ENCODE measurements at places on chromosomes 3 and 15.

DNA sequence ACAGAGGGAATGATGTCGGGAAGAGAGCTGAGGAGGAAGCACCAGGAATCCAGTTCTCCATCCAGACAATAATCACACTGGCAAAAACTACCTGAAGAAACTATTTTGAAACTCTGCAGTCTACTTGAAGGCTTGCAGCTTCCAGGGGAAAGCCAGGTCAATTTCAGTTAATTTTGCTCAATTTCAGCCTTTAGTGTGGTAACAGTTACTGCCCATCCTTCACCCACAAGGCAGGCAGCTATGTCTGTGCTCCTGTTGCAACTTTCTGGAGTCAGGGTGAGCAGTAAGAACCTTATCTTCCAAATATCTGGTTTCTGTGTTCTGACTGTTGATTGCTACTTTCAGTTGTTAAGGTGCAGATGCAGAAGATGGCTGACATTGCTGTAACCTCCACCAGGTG, 221.7 kb downstream of the ADAMTS17 start:
- DNase-seq = no peak

- DNase-seq = no peak
These were observed 18.2 kb upstream of the PDIA5 start for GRCh38 chr3:123048480-123049237.

- DNase-seq = no peak
These were observed 44.3 kb downstream of the RAB6B start for GRCh38 chr3:133851266-133851906.

DNA sequence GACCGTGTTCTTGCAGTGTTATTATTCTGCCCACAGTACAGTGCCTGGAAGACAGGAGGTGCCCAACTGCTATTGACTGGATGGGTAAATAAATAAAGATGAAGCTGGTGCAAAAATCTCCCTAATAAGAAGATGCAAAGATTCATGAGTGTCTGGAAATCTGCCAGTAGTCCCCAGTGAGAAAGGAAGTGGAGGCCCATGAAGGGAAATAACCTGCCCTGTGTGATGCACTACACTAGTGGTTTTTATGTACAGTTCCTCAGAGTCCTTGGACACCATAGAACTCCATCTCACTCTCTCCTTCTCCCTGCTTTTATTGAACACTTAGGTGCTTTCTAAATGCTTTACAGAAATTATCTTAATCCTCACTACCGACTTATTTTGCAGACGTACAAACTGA, 8.3 kb upstream of the SUCLG2 start:
- DNase-seq = no peak

- DNase-seq = no peak
These were observed 39.3 kb downstream of the KLHL6 start for GRCh38 chr3:183515968-183516851.

- no peak for DNase-seq
These were observed 183.8 kb upstream of the KCNMB2 start for GRCh38 chr3:178352326-178353005.

DNA sequence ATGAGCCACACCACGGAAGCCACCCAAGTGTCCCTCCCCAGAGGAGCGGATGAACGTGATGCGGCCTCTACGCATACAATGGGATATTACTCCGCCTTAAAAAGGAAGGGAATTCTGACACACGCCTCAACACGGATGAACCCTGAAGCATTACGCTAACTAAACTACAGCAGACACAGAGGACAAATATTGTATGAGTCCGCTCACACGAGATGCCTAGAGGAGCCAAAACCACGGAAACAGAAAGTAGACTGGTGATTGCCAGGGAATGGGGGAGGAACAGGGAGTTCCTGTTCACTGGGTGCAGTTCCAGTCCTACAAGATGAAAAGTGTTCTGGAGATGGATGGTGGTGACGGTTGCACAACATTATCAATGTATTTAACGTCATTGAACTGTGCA, 32.7 kb downstream of the SRGAP3 start:
- DNase-seq = no peak

GRCh38 chr3:132180337-132180791, 136.8 kb upstream of the ACP3 start:
- peak; percentile 1 for DNase-seq

DNA sequence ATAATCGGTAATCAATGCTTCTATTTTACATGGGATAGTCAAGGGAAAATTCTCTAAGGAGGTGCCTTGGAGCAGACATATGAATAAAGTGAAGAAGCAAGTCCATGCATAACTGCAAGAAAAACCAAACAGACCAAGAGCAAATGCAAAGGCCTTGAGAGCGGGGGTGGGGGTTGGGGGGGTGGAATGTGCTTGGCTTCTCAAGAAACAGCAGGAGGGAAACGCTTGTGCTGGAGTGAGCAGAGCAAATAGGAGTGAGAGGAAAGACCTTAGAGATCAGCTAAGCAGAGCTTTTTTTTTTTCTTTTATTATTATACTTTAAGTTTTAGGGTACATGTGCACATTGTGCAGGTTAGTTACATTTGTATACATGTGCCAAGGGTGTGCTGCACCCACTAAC, 260.8 kb downstream of the ARPP21 start:
- no peak for DNase-seq

- no peak for DNase-seq
These were observed 257.6 kb upstream of the TLE3 start for GRCh38 chr15:70355275-70355795.

DNA sequence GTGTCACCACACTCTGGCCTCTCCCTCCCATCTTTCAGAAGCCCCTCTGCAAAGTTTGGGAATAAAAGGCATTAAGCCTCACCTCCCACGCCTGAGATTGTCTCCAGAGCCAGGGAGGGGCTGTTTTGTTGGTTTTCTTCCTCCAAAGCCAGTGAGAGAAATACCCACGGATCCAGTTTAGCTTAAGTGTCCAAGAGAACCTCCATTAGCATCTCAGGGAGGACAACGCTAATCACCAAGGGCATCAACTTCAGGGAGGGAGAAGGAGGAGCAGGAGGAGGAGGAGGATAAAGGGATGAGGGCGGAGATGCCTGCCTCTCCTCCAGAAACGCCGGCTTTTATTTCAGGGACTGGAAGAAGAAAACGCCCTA, 101.6 kb downstream of the SRGAP3 start:
- DNase-seq = no peak

DNA sequence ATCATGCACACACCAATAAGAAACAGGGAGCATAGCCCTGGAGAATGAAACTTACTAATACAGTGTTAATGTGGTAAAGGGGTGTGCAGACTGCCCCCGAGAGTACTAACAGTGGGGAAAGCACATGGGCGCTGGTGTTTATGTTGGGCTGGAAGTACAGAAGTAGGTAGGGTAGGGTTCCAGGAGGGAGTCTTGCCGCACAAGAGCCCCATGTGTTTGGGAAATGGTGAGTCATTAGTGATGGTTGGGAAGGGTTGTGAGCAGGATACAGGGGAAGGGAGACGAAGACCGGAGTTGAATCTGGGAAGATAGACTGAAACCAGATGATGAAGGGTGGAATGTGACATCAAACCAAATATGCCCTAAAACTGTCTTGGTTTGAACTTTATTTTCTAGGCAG, 117.1 kb downstream of the THSD4 start:
- no peak for DNase-seq

- no peak for DNase-seq
These were observed 327.4 kb downstream of the NAALADL2 start for GRCh38 chr3:175186511-175186910.

- DNase-seq = no peak
These were observed 33.4 kb downstream of the FANCD2OS start for GRCh38 chr3:10074666-10075065.

DNA sequence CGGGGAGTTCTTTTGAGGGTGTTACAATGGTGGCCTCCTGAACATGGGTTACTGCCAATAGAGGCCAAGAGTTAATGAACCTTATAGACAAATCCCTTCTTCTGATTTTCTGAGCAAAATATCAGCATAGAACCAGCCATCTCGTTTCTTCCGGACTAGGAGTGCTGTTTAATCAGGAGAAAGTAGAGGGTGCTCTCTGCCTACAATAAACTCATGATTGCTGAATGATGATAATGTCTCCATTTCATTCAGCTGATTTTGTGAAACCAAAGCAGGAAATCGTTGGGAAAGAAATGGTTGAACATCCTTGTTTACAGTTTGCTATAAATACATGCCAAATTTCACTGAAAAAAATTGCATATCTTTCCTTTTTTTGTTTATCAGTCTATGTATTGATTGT, 142.8 kb upstream of the PLSCR5 start:
- no peak for DNase-seq

DNA sequence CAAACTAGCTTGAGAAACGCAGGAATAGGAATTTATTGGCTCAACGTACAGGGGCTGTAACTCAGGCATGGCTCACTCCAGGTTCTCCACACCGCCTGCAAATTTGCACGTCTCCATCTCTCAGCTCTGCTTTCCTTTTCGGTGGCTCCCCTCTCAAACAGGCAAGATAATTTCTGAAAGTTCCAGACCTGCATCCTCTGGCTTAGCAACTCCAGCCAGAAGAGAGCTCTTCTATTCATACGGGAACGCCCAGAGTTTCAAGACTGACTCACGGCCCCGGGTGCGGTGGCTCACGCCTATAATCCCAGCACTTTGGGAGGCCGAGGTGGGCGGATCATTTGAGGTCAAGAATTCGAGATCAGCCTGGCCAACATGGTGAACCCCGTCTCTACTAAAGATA, 139.7 kb upstream of the BNIP2 start:
- no peak for DNase-seq

DNA sequence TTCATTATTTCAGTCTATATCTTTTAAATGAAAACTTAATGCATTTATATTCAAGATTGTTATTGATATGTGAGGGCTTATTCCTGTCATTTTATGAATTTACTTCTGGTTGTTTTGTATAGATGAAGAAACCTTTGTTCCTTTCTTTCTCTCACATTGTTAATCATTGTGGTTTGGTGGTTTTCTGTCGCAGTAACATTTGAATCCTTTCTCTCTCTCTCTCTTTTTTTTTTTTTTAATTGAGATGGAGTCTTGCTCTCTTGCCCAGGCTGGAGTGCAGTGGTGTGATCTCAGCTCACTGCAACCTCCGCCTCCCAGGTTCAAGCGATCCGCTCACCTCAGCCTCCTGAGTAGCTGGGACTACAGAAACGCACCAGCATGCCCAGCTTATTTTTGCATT, 22.1 kb downstream of the AGBL1 start:
- DNase-seq = no peak

DNA sequence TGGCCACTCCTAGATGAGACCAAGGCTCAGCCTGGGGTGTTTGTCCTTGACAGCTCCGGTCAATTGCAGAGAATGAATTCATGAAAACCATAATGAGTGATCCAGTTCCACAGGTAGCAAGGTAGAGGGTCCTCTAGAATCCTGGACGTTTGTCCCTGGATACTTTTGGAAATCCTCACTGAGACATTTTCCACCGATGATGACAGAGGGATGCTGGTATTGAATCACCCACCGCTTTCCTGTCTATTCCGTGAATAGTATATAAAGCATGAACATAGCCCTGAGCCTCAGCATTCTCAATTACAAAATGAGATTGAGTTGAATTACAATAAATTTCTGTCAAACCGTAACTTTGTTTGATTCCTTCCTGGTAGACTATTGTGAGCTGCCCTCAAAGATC, 5.7 kb upstream of the DCUN1D1 start:
- no peak for DNase-seq

GRCh38 chr3:65963787-65964677, 74.7 kb downstream of the MAGI1 start:
- no peak for DNase-seq

DNA sequence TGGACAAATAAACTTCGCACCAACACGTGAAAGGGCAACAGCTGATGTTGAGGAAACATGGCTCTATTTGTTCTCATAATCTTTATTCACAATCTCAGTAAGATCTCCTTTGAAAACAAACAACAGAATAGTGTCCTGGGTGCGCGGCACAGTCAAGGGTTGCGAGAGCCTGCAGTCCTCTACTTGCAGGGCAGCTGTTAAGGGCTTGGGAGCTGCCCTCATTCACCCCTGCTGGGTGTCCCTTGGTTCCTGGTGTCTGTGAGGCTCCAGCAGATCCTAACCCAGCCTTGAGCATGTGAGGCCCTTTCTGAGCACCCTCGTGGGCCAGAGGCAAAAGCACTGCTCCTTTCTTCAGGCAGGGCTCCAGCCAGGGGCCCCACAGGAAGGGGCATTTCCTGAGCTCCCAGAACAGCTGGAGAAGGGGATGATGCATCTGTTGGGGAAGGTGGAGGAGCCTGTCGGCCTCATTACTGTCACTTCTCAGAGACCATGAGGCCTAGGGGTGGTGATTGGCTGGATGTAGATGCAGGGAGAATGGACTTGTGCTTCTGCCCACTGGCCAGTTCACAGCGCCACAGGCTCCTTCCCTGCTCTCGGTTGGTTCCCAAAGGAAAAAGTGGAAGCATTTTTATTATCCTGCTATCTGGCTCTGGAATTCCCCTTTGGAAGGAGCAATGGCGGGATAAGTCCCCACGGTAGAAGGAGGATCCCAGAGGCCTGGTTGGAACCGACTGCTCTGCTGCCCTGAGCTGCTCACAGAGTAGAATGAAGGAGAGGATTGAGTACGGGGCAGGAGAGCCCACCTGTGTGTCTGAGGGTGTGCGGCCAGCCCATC, 51.9 kb upstream of the KLF13 start:
- DNase-seq = no peak

DNA sequence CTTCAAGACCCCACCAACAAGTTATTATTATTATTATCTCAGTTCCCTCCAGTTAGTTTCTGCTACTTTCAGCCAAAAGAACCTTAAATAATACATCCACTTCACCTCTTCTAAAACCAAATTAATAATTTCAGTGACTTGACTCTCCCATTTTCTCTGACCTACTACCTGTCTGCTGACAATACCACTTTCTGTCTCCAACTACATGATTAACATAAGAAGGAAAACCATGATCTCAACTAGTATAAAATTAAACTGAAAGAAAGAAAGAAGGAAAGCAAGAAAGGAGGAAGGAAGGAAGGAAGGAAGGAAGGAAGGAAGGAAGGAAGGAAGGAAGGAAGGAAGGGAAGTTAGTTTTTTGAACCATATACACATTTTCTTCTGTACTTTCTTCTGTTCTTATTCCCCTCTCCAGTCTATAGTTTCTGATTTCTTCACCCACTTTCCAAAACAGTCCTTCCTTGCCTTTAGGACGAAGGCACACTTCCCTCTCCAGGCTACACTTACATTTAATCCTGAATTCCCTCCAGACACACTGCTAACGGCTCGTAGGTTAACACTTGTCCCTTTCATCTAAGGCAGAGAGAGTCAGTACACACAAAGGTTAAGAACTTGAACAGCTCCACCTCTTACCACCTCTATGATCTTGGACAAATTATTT, 79.5 kb upstream of the GUCA1C start:
- no peak for DNase-seq

GRCh38 chr3:33645060-33645647, 72.9 kb downstream of the CLASP2 start:
- DNase-seq = no peak

DNA sequence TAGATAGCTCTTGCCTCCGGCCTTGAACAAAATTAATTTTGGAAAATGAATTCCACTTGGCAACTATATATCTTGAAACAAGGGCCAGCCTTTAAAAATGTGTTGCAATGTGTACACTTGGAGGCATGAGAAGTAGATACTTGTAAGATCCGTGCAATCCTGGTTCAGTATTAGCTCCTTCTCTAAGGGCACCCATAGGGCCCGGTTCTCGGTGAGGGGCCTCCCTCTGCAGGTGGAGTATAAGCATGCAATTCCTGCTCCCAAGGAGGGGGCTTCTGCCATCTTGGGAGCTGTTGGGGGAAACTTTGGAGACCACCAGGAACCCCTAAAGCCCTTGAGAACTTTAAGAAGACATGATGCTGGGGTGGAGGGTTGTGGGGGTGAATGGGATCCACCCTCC, 388.7 kb upstream of the RGMA start:
- no peak for DNase-seq

GRCh38 chr15:44734839-44735481, 1.4 kb upstream of the TRIM69 start:
- no peak for DNase-seq
